Activated CD8-positive, alpha-beta T cell treated with anti-CD3 and anti-CD28 coated beads, Interleukin-2, amount 10 ng/mL, durations not matched to agents 7 days and 5 days (primary cell): ENCODE measurements at places on chromosomes 7 and 10. TPM values are rescaled to one million over a fixed set of nuclear protein-coding genes. Genes with fewer than 3 reads are reported as not detected.

- DNase-seq, result no peak
These were observed 323.6 kb downstream of the BBS9 start for GRCh38 chr7:33452805-33453502.

GRCh38 chr7:18003286-18003994 lies 24.2 kb downstream of the PRPS1L1 start:
- DNase-seq, result no peak

DNA sequence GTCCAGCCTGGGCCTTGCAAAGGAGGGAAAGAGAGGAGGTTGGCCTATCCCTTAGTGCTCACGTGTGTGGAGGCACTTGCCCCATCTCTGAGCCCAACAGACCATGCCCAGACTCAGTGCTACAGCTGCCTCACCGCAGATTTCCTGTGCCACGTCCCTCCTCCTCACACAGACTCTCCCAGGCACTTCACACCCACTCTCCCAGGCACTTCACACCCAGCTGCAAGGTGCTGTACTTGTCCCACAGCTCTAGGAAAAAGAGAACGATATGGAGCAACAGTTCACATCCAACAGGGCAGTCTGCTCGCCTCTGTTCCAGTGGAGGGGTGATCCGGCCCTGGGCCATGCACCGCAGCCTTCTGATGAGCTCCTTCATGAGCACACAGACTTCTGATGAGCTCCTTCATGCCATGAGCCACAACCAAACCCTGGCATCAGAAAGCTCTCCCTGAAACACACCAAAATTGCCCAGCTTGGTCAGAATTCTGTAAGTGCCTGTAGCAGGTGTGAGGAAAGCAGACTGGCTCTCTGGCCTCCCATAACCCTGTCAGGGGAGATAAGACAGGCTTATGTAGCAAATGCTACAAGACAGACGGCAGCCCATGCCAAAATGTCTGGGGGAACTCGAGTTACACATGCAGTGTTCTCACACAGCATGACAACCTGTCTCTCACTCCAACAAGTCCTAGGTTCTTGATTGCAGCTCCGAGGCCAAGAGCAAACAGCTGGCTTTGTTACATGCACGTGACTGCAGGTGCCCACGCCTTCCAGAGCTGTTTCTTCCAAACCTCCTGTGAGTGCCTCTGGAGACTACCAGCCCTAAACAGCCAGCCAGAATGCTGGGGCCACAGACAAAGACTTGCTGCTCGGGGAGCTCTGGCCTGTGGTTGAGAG lies 348.5 kb downstream of the GRID1 start:
- DNase-seq, result no peak

DNA sequence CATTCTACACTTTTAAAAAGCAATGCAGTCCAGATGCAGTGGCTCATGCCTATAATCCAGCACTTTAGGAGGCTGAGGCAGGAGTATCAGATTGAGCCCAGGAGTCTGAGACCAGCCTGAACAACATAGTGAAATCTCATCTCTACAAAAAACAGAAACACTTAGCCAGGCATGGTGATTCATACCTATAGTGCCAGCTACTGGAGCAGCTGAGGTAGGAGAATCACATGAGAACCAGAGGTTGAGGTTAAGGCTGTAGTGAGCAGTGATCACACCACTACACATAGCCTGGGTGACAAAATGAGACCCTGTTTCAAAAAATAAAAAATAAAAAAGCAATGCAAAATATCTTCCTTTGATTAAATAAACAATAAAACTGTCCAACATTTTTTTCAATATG lies 205.2 kb downstream of the GRM8 start:
- no peak for DNase-seq

- DNase-seq, result no peak
These were observed 103.2 kb upstream of the GPR26 start for GRCh38 chr10:123562811-123563580.

DNA sequence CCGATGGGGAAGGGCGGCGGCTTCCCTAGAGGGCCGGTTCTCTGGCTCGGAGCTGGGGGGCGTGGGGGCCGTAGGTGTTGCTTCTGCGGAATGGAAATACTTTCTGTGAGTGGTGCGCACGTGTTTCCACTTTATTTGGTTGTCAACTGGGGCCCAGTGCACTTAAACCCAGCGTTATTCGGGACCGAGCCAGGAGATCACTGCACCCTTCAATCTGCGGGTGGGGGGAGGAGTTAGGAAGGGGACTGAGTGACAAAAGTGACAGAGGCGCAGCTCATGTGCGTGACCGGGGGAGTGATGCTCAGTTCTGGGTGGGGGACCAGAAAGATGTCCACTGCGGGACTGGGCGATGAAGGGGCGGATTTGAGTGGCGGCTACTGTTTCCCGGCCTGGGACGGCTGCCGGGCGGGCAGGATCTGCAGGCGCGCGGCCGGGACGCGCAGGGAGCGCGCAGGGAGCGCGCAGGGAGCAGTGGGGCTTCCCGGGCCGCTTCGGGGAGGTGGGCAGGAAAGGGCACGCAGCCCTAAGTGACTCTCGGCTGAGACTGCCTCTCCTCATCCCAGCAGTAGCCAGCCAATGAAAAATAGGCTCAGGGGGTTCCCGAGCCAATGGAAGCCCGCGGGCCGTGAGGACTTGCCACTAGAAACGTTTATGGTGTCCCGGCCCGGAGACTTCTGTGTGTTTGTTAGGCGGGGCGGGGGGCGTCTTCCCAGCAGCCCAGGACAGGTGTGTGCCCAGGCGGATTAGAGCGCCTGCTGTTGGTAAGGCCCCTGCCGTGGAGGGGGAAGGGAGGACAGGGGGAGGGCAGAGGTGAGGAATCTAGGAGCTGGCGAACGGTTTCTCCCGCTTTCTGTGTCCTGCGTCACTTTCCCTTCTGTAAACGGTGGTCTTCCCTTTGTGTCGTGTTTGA lies 54.3 kb upstream of the KDM7A start:
- peak; percentile 66 for DNase-seq

- no peak for DNase-seq
These were observed 16.0 kb upstream of the ZNF33B start for GRCh38 chr10:42654419-42654818.

The TNS3 gene
- total RNA-seq, result not detected

DNA sequence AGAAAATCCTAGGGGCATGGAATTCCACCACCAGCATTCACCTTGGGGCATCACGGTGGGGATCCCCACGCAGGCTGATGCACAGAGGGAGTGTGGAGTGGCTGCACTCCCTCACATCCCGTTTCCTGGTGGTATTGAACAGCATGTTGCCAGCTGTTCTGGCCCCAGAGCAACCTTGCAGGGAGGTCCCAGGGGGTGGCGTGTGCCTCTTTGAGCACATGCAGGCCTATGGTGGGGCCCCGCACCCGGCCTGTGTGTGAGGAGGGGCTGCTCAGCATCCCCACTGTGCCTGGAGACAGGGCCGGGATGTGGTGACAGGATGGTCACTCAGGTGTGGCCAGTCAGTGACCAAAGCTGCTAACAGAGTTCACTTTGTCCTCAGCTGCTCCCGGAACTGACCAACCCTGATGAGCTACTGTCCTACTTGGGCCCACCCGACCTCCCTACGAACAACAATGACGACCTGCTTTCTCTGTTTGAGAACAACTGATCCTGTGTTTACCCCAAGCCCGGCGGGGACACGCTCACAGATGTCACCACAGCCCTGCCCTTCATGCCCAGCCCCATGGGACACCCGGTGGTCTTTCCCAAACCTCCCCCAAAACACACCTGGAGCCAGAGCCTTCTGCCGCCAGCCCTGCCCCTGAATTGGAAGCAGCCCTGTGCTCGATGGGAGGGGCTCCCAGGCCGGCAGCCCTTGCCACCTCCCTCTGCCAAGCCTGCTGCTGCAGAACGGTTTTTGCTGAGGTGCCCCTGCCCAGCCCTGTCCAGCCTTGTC lies 18.7 kb downstream of the ZMIZ2 start:
- no peak for DNase-seq

- DNase-seq, result no peak
These were observed 212.6 kb downstream of the CACNA2D1 start for GRCh38 chr7:82230811-82231581.

The KEL gene
- 1.0 TPM for total RNA-seq

DNA sequence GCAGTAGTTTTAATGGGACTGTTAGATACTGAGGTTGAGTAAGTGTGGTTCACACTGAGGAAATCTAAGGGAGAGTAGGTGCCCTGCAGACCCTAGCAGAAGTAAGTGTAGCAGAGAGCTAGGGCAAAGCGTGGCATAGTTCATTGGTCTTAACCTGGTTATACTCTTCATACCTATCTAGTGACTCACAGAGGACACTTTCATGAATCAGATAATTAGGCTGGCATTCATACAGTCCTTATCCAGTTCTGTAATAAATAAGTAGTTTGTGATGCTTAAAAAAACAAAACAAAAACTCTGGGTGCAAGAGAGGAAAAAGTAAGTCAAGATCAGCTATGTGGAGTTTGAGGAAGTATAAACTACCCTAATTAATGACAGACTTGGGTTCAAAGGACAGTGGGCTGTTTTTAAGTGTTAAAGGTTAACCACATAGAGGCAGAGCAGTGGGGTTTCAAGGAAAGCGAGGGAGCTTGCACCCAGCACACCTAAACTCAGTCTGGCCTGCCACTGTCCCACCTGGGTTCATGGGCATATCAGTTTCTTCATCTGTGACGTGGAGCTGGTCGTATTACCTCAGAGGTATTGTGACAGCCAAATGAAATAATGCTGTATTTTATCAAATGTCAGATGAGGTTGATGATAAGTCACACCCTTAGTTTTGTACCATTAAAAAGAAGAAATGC lies 27.1 kb downstream of the LMTK2 start:
- no peak for DNase-seq

DNA sequence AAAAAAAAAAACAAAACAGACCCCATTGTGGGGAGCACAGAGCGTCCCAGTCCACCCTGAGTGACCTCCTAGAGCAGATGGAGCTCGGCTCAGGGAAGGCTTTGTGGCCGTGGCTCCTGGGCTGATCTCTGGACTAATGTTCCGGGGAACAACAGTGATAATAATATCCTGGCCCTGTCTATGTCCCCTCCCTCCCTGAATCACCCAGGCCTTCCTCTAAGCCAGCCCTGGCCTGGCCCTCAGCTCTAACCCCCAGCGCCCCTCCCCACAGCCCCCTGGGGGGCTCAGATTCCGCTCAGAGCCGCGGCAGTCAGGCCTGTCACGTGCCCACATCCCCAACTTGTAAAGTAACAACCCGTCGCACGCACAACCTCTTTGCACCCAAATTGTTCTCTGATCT lies 48.3 kb downstream of the MICALL2 start:
- no peak for DNase-seq

GRCh38 chr10:26696786-26697162 lies 727 bp upstream of the PDSS1 start:
- no peak for DNase-seq

The CPA4 gene
- not detected for total RNA-seq

- DNase-seq, result no peak
These were observed 13.3 kb downstream of the ZNF862 start for GRCh38 chr7:149851449-149851848.

- DNase-seq, result no peak
These were observed 64.3 kb downstream of the PLXNA4 start for GRCh38 chr7:132511921-132512320.

The INSYN2A gene
- total RNA-seq, result not detected
